Stimulated activated CD8-positive, alpha-beta memory T cell treated with anti-CD3 and anti-CD28 coated beads, Interleukin-4, amount 100 ng/mL, for 1 hour (primary cell): ENCODE measurements at places on chromosomes 1 and 21.

- no peak for DNase-seq
These were observed 67.7 kb upstream of the C1orf87 start for GRCh38 chr1:60141276-60141675.

DNA sequence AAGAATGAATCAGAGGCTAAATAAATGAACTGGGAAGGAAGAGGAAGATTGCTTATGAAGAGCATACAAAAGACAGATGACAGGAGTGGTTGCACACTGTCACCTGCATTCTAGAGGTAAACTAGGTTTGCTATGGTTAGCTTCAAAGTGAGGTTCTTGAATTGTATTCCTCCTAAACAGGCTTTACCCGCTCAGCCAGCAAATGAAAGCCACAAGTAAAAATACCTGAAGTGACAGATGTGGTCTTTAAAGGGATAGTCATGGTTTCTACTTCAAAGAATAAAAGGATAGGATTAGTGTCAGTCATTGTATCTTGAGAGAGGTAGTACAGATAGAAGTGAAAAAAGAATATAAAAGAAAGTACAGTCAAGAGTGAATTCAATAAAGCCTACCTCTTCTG is 32.4 kb upstream of the PRDX6 start:
- DNase-seq = no peak

DNA sequence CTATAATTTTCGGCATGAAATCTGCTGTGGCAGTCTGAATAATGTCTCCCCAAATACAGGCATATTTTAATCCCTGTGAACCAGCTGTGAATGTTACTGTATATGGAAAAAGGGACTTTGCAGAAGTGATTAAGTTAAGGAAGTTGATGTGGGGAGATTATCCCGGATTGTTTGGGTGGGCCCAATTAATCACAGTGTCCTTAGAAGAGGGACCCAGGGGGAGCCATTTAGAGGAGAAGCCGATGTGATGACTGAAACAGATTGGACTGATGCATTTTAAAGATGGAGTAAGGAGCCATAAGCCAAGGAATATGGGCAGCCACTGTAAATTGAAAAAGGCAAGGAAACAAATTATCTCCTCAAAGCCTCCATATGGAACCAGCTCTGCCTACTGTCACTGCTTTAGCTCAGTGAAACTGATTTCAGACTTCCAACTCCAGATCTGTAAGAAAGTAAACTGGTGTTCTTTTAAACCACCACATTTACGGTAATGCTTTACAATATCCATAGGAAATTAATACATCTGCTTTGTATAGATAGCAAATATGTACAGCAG is 61.1 kb upstream of the GPR88 start:
- DNase-seq = no peak

- DNase-seq = no peak
These were observed 266.6 kb upstream of the C1orf174 start for GRCh38 chr1:4166713-4167112.

- no peak for DNase-seq
These were observed 5.4 kb downstream of the TRIM62 start for GRCh38 chr1:33176362-33176850.

- DNase-seq = no peak
These were observed 676 bp downstream of the MORC3 start for GRCh38 chr21:36320421-36321324.

DNA sequence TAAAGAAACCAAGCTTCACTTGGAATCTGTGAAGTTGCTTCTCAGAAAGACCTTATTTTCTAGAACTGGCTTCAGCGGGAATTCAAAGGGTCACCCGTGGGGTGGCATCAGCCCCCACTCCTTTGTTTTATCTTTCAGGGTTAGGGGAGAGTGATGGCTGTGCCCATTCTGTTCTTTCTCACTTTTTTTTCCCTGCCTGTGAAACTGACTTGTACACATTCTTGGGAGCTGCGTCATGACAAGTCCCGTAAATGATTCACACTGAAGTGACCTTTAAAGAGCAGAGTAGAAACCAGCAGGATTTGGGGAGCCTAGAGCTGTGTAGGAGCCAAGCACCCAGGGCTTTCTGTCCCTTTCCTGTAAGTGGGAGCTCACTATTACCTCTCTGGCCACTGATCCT is 43.8 kb downstream of the SLC44A3 start:
- no peak for DNase-seq

GRCh38 chr1:51666478-51666877 is 49.6 kb downstream of the OSBPL9 start:
- no peak for DNase-seq

- DNase-seq = no peak
These were observed 348.7 kb downstream of the HLX start for GRCh38 chr1:221227872-221228337.

DNA sequence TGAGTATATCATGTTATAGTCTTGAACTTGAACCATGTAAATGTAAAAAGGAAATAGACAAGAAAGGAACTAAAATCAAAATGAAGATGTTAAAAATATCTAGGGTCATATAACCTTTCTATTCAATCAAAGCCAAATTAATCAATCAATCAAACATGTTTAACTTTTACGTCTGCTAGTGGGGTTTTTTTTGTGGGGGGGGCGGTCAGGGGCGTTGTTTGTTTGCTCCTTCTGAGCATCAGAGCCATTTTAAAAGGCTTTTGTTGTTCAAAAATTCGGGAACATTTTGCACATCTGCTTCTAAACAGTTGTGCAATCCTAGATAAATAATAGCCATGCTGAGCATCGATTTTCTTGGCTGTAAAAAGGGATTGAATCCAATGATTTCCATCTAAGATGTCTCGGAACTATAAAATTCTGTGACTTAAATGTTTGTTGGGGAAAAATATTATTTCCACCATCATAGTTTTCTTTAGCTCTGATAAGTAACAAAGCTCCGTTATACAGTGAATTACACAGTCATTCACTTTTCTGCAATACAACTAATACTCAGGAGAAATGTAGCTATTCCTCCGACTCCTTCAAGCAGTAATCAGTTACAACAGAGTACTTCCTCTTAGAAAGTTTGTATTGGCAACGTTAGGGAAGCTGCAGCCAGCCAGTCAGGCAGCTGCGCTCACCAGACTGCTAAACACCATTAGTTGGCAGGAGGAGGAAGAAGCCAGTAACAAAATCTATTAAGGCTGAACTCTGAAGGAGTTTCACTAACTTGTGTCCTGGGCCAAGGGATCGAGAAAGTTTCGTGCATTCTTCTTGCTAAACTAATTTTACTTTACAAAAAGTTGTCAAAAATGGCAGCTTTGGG is 2.2 kb downstream of the SPATA6 start:
- DNase-seq = no peak

DNA sequence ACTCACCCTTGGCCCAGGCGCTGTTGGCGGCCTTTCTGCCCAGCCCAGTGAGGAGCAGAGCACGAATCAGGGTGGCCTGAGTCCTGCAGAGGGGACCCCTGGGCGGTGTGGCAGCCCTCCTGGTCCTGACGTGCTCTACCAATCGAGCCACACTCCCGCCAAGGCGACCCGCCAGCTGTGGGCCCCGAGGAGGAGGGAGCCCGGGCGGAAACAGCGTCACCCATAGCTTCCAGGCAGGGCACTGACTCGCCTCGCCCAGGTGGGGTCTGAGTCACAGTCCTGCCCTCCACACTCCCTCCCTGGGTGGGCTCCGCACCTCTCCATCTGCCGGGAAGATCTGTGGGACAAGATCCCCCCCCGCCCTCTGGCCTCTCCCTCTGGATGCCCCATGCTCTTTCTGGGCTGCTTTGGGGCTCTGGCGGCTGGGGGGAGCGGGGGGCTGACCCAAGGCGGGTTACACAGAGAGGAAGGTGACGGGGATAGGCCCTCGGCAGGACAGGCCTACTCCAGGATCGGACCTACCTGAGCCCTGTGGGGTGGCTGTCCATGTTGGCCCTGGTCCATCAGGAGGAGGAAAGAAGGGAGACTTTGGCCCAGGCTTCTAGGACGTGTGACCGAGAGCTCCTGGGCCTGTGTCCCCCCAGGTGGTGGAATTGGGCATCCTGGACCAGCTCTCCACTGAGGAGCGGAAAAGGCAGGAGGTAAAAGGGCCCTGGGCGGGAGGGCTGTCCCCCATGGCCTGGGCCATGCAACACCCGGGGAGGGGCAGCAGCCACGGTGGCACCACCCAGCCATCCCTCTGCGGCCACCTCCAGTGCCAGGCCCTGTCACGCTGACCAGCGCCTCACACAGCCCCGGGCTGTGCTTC is 14.0 kb downstream of the ARHGEF16 start:
- no peak for DNase-seq

DNA sequence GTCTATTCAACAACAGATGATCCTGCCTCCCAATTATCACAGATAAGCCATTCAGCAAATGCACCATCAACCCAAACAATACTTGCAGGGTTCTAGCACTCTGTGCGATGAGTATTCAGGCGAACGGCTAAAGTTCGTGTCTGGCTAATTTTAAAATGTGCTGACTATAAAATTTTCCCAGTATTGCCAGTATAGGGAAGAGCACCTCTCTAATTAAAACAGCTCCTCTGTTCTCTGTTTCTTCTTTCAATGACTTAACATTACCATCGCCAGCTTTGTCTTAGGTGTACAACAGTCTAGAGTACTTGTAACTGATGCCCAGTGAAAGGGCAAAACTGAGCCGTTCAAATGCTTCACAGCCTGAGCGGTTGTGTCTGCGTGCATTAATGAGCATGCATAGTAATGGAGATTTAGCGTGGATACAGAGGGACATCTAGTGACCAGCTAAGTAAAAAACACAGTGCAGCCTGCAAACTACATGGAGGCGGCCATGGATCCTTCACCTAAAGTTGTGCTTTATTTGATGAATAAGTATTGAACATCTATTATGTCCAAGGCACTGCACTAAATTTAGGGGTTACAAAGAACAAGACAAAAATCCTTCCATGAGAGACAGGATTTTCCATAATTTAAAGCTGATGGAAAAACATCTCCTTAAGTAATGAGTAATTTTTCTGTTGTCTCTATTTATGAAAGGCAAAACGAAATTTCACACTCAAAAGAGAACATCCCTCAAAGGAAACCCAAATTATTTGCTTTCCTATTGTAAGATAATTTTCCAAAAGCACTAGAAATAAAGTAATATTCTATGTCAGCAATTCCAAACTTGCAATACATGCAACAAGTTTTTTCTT is 120.0 kb downstream of the SETD4 start:
- no peak for DNase-seq

DNA sequence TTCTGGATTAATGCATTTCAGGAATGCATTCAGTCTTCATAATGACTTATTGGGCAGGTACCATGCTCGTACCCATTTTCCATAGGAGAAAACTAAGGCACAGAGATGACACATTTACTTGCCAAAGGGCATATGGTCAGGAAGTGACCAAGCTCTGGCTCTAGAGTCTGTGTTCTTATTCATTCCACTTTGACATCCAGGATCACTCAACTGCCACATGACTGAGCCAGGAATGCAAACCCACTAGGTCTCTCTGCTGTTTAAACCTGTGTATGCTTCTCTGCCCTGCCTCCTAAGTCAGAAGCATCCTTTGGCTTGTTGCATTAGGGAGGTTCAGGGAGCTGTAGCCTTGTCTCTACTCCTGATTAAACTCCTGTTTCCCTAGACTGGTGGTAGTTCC is 7.5 kb downstream of the KAZN start:
- no peak for DNase-seq

DNA sequence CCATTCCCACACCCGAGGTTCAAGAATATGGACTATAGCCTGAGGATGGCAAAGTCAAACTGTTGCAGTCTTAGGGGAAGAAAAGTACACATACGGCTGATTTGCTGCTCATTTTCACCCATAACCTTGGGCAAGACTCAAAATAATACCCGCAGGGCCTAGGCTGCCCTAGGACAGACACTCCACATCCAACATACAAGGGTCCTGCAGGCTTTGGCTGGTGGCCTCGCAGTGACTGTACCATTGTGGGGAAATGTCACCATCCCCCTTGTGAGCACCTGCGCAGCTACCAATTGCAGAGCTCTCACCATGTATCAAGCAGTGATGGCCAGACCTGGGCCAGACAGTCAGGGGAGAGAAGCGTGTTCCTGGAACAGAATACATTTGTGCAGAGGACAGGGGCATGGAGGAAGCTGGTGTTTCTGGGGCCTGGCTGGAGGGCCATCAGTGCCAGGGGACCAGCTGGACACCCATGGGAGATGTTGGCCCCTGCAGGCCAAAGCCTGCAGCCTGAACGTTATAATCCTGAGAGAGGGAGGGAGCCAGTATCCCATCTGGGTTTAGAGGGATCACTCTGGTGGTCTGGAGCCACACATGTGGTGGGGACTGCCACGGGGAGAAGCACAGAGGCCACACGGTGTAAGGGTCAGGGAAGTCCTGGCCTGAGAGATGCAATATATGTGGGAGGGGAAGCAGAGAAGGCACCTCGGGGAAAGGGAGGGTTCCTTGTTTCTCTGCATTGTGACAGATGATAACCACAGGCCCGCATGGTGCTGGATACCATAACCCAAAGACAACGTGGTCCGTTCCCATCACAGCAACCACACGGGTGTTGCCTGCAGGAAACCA is 101.2 kb downstream of the GLIS1 start:
- no peak for DNase-seq

- DNase-seq = no peak
These were observed 37.5 kb downstream of the ELAPOR1 start for GRCh38 chr1:109151146-109151990.

- DNase-seq = no peak
These were observed 59.9 kb upstream of the QSOX1 start for GRCh38 chr1:180094705-180095295.

GRCh38 chr1:236348071-236348470 is 46.0 kb upstream of the EDARADD start:
- DNase-seq = no peak

GRCh38 chr1:200877839-200878551 is 5.2 kb downstream of the GPR25 start:
- no peak for DNase-seq

GRCh38 chr1:7650801-7651200 is 120.3 kb upstream of the VAMP3 start:
- no peak for DNase-seq

DNA sequence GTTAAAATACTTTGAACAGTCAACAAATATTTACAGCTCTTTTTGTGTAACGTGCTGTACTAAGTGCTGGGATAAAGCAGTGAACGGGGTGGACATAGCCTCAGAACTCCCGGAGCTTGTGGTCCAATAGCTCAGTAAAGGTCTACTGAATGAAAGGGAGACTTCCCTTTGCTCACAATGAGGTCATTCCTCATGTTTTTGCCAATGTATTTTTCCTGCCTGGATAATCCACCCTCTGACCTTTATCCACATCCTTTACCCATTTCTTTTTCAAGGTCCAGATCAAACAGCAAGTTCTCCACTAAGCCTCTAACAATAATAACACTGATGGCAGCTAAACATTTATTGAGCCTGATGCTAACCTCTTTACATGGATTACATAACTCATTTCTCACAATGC is 55.9 kb downstream of the LEPR start:
- DNase-seq = no peak

DNA sequence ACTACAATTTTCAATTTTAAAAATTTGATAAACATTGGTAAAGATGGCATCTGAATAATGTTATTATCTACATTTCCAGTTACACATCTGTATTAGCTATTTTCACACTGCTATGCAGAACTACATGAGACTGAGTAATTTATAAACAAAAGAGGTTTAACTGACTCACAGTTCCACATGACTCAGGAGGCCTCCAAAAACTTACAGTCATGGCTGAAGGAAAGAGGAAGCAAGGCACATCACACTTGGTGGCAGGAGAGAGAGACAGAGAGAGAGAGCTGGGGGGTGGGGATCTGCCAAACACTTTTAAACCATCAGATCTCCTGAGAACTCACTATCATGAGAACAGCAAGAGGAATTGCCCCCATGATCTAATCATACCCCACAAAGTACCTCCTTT is 850.0 kb downstream of the LTN1 start:
- DNase-seq = no peak

- DNase-seq = no peak
These were observed 30.7 kb upstream of the RCC2 start for GRCh38 chr1:17470021-17470799.

GRCh38 chr1:221241157-221241556 is 361.9 kb downstream of the HLX start:
- no peak for DNase-seq
